Inflammatory macrophage treated with lipopolysaccharide for 4 hours (primary cell): ENCODE measurements at places on chromosomes 11 and 22.

GRCh38 chr22:22865311-22866072, 22.1 kb upstream of the IGLL5 start:
- no peak for DNase-seq

DNA sequence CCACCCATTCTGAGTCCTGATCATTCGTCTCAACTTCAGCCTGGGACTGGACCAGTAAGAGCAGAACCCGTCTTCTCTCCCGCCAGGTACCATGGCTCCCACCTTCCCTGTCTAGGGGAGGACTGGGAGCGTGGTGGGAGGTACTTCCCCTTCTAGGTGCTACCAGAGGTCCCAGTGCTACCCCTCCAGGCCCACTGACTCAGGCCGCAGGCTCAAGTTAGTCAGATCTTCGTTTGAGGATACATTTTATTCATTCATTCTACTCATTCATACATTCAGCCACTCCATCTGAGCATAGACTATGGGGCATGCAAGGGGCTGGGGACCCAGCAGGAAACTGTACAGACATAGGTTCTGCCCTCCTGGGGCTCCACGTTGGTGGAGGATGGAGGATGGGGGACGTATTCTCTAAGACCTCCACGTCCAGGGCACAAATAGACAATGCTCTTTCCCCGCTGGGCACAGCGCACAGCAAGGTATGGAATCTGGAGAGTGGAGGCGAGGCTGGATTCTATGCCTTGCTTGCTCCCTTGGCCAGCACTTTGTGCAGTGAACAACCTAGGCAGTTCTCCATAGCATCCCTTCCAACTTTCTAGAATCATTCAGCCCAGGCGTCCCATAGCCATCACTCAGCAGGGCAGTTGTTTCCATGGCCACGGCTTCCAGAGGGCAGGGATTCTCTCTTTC, 1.0 kb upstream of the RAB3IL1 start:
- DNase-seq: no peak

DNA sequence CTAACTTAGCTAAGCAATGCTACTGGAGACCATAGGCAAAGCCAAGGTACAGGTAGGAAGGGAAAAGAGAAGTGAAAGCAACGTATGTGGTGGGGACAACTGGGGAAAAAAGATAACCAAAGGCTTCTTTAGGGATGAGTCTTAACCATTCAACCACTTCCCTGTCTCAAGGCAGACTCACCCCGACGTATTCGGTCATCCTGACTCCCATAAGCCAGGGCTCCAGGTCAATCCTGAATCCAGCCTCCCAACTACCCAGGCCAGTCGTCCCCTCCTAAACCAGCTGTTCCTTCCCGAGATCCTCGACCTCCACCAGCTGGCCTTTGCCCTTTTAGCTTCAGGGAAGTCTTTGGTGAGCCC, 330 bp downstream of the ACP2 start:
- peak; percentile 74 for DNase-seq

GRCh38 chr22:41237707-41238569, 2.8 kb downstream of the CHADL start:
- peak; percentile 68 for DNase-seq

DNA sequence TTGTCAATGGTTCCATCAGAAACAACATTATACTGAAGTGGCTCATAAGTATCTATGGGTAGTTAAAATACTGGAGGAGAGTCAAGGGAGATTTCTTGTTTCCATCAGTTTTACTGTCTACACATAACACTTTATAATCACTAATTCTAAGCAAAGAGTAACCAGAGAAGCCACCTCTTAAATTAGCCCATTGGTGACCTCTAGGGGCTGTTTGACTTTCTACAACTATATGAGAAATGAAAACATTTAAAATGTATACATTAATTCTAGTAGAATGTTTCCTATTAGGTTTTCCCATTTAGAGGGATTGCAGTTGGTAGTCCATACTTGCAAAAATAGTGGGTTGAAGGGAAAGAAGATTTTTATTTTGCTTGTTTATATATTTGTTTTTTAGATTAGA, 504.3 kb downstream of the FAM181B start:
- peak; percentile 1 for DNase-seq

DNA sequence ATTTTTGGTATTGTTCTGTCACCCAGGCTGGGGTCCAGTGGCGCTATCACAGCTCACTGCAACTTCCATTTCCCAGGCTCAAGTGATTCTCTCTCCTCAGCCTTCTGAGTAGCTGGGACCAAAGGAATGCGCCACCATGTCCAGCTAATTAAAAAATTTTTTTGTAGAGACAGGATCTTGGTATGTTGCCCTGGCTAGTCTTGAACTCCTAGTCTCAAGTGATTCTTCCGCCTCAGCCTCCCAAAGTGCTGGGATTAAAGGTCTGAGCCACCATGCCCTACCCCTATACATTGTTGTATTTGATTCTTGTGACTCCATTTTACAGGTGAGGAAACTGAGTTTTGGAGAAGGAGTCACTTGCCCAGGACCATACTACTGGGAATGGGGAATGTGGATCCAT, 11.9 kb downstream of the KIAA1671 start:
- DNase-seq: no peak

DNA sequence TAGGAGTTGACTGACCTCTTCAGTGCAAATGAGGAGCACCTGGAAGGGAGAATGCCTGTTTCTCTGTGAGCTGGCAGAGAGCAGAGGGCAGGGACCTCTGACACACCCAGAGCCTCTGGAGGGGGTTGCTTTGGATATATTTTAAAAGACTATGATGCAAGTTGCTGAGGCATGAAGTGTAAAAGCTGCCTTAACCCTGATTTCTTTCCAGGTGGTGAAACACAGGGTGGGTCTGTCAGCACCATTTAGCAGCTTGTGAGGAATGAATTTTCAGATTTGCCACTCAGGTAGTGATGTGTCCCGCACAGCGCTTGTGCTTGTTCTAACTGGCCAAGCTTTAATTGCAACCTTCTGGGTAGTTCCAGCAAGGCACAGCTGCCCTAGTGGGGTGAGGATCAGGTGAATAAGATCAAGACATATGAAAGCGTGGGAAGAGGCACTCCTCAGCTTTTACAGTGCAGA, 90.2 kb downstream of the SWAP70 start:
- DNase-seq: no peak

DNA sequence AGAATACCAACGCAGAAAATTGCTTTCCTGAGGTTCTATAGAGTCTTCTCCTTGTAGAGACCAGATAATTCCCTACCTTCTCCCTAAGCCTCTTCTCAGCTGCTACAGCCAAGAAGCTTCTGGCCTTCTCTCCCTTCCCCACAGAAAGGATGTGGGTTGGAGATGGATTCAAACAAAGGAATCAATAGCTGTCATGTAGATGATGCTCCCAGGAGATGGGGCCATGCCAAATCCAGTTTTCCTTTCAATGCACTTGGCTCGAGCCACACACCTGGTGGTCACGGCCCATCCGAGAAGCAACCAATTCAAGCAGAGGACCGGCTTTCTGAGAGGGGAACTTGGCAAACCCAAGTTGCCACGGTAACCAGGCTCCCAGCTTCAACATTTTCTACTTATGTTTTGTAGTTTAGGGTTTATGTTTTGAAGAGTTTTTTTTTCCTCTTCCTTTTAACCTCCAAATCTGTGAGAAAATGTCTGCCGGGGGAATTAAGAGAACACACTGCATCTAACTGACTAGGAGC, 31.3 kb upstream of the OPCML start:
- no peak for DNase-seq

DNA sequence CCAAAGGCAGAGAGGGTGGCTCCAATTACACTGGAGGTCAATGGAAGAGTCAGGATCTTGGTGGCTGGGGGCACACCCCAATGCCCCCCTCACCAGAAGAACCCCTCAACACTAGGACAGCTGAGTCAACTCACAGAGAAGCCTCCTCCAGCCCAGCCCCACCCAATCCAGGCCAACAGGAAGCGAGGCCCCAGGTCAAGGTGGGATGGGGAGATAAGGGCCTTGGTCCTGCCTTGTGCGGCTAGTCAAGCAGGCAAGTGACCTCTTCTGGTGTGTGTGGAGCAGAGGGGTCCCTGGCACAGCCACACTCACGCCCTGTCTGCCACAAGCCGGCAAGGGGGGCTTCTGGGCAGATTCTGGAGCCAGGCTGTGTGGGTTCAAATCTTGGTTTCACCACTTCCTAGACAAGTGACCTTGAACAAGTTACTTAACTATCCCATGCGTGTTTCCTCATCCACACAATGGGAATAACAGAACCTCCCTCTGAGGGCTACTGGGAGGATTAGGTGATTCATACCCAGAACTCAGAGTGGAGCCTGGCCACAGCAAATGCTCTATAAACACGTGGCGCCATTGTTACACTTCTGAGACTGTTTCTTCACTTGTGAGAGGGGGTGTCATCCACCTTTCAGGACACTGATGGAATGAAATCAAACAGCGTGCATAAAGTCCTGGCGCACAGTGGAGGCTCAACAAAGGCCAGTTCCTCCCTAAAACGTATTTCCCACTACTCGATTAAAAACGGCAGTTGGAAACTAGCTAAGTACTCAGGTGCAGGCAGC, 3.2 kb downstream of the TTLL12 start:
- peak; percentile 62 for DNase-seq

GRCh38 chr11:59754494-59754858, 700 bp upstream of the STX3 start:
- DNase-seq: peak; percentile 13

GRCh38 chr22:38141217-38141973, 30.9 kb upstream of the BAIAP2L2 start:
- no peak for DNase-seq

GRCh38 chr11:43997022-43997660, 50.6 kb upstream of the ACCSL start:
- no peak for DNase-seq

- no peak for DNase-seq
Measured at GRCh38 chr11:132177106-132177505, 806.7 kb downstream of the NTM start.

- DNase-seq: no peak
Measured at GRCh38 chr22:45922256-45922655, 54.7 kb downstream of the WNT7B start.

GRCh38 chr22:49193901-49194465, 633.7 kb downstream of the BRD1 start:
- no peak for DNase-seq
